ENCODE measurements at places on chromosomes 5 and 9.

DNA sequence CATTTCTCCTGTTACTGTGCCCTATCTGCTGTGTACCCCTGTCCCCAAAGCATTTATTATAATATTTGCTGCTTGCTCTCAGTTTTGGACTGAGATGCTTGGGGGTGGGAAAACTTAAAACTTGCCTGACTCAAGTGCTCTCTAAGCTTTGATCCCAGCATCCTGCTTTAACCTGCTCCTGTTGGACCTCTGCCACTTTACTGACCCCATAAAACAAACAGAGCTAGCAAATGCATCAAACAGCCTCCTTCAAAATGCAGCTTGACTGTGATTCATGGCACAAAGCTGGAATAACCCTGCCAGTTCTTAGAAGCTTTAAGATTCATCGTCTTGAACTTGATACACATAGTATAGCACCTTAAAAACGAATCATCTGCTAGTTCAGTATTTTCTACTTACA is 212.5 kb downstream of the DEPDC1B start:
- no peak for DNase-seq

DNA sequence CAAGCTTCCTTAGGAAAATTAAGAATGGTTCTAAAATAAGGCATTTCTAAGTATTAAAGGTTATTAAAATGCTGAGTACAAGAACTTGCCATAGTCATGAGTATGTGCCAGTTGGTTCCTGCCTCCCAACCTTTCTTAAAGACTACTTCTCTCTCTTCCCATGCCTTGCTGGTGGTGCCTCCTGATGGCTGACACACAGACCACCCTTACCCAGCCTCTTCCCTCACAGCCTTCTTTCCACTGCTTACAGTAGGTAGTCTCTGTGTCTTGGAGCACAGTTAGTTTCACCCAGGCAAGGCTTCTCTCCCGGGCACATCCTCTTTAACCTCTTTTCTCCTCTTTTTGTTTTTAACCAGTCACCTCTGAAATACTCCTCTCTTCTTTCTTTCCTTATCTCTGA is 20.6 kb upstream of the GPR150 start:
- no peak for DNase-seq

DNA sequence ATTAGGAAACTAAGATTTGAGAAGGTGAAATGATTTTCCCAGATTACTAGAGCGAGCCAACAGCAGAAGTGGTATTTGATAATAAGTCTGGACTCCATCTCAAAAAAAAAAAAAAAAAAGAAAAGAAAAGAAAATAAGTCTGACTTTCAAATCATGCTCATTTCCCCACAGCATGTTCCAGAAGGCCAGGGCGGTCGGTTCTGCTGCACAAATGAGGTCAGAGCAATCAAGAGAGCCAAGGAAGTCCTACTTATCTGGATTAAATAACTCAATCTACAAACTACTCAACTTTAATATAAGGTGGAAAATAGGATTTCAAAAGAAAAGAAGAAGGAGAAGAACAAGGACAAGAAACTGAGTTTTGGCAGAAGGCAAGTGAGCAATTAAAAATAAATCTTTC is 130.4 kb upstream of the RASA1 start:
- no peak for DNase-seq

DNA sequence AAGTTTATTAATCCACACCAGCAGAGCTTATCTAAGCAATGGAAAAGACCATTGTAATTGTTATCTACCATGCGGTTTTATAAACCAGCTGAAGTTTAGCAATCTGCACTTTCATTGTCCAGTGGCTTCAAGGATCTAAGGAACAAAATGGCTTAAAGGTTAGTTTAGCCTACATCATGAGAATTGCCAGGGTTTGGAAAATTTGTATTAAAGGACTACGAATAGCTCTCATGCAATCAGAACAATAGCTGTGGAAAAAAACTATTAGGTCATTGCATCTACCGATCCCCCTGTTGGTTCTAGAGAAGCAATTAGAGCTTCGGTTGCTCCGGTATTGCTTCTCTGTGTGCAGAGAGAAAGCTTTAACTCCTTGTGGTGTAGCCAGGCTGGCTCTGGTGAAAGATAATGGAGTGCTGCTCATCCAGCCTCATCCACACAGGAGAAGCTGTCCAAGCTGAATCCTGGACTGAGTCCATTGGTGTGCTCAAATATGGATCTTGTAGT is 86.3 kb upstream of the SLC12A2 start:
- no peak for DNase-seq

DNA sequence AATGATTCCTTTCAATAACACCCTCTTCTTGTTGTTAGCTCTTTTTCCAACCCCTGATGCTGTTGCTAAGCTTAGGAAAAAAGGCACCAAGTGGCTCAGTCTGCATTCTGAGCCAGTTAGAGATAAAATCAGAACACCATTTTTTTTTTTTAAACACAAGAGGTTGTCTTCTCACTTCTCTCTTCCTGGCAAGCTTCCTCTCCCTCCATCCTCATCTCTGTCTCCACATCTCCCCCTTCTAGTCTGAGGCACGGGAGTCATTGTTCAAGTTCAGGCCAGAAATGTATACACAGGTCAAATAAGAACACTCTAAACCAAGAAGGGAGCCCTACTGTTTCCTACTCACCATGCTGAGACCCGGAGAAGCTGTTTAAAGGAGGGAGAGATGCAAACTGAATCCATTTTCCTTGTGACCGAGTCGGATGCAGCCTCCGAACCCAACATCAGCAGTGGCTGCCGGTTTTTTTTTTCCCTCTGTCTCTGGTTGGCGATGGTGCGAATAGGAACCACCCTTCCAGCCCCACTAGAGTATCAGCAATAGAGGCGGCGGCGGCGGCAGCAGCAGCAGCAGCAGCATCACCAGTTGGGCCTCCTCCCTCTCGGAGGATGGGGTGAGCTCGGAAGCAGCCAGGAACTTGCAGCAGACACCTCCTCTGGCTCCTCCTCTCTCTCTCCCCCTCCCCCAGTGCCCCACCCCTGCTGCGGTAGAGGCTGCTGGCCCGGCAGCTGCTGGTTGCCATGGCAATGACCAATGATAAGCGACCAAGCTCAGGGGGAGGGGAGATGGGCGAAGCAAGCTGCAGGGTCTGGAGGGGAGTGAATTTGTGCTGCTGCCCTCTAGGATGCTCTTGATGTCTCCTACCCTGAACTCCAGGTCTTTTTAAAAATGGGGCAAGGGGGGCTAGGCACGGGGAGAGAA is at the start of gene JAKMIP2:
Gene JAKMIP2, minus strand, starts transcription at position 619 of the 919 bp plus-strand sequence. CDS start 110,922 bp downstream, outside the sequence.
- DNase-seq = peak; percentile 54

DNA sequence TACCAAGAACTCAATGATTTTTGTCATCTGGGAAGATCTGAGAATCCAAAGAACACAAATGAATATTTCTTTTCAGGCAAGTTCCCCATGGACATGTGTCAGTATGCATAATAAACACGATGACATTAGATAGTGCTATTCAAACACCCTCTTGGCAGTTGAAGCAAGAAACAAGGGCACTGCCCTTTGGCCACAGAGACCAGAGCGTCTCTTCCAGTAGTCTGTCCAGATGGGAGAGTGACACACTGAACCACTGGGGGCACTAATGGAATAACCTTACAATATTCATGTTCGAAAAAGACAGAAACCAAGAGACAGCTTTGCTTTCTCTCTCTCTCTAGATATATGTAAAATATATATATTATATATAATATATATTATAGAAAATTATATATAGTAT is 301.9 kb downstream of the CTNND2 start:
- no peak for DNase-seq

- DNase-seq = no peak
Measured at GRCh38 chr5:92835712-92836111, 745.3 kb downstream of the NR2F1-AS1 start.

- DNase-seq = no peak
Measured at GRCh38 chr9:36250079-36250478, 8.2 kb downstream of the GNE start.

DNA sequence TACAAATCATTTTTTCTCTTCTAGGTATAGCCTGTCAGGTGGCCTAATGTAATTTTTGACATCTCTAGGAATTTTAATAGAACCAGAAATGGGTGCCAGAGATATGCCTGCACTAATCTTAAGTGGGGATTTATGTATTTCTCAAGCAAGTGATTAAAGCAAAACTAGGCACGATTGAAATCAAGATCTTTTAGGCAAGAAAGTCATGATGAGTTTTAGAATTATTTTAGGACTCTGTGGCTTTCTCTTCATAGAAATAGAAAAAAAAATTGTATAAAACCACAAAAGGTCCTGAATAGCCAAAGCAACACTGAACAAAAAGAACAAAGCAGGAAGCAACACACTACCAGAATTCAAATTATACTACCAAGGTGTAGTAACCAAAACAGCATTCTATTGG is 952 bp upstream of the AMACR start:
- no peak for DNase-seq

DNA sequence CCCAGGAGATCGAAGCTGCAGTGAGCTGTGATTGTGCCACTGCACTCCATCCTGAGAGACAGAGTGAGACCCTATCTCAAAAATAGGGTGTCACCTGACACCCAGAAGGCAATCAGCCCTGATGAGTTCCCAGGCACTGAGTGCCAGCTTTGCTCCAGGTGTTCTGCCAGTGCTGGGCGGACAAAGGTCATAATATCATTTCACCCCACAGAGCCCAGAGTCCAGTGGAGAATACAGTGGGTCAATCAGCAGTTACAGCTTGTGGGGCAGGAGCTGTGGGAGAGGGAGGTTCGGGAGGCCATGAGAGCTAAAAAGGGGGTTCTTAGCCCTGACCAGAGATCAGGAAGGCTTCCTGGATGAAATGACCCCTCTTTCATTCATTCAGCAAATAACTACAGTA is 24.4 kb upstream of the SH3RF2 start:
- DNase-seq = no peak

- DNase-seq = no peak
Measured at GRCh38 chr9:126692041-126692758, 78.5 kb downstream of the LMX1B start.

DNA sequence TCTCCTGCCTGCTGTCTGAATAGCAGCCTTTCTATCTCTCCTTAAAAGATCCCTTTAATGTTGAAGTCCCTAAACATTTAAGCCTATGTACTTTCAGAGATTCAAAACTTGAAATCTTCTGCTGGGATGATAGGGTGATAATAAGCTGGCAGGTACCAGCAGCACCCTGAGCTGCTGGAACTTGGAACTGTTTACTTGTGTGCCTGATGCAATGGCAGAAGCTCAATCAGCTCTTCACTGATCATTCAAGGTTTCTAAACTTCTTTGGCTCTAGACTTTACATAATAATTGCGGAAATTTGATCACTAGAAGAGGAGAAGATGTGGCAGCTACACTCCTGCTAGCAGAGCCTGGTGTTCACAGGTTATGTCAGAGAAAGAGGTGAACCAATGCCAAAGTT is 27.6 kb downstream of the MRPS27 start:
- DNase-seq = no peak

GRCh38 chr5:150073086-150073625 is 13.2 kb downstream of the CSF1R start:
- DNase-seq = no peak

GRCh38 chr5:78829811-78830527 is 155.1 kb downstream of the ARSB start:
- no peak for DNase-seq

GRCh38 chr9:23823269-23823668 is 2.8 kb downstream of the ELAVL2 start:
- no peak for DNase-seq

GRCh38 chr9:99361817-99362216 is 139.7 kb downstream of the SEC61B start:
- DNase-seq = no peak
